ENCODE measurements at places on chromosomes 3 and 15. TPM values are rescaled to one million over a fixed set of nuclear protein-coding genes. Genes with fewer than 3 reads are reported as not detected.

The C3orf85 gene
- total RNA-seq: not detected

The ITGA11 gene
- 4.3 TPM for total RNA-seq

The ARL6IP5 gene
- 81.3 TPM for total RNA-seq

The EPB42 gene
- total RNA-seq: not detected
